ENCODE measurements at places on chromosomes 5 and 9. TPM values are rescaled to one million over a fixed set of nuclear protein-coding genes. Genes with fewer than 3 reads are reported as not detected.

The IFNA17 gene
- polyA plus RNA-seq, result not detected

GRCh38 chr5:69030358-69031062 lies 63.3 kb upstream of the SLC30A5 start:
- no peak overlapping the region for H3K4me3 ChIP-seq
- no peaks in the 10 kb centered on the region for H3K4me1 ChIP-seq
- H3K27ac ChIP-seq, result no peak overlapping the region
- DNase-seq, result no peak
- H3K36me3 ChIP-seq, result no peaks in the 10 kb centered on the region

The PCDHGA6 gene
- polyA plus RNA-seq, result 0.03 TPM

The ANKRD34B gene
- polyA plus RNA-seq, result not detected

DNA sequence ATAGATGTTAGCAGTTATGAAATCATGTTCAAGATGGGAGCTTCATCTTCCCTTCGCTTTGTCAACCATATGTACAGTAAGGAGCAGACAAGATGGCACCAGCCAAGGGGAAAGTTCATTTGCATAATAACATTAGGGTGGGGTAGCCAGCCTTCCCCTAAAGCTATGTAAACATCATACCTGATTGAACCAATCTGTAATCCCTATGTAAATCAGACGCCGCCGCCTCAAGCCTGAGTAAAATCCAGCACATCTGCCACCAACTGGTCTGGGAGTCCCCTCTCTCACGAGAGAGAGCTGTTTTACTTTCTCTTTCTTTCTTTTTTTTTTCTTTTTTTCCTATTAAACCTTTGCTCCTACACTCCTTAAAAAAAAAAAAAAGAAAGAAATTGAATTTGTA lies 30.8 kb upstream of the REEP2 start:
- no peak overlapping the region for H3K27ac ChIP-seq
- no peaks in the 10 kb centered on the region for H3K4me1 ChIP-seq
- H3K27me3 ChIP-seq, result no peaks in the 10 kb centered on the region
- H3K4me3 ChIP-seq, result no peak overlapping the region
- peak; percentile 8 for DNase-seq

Measured in CD4-positive, alpha-beta memory T cell (primary cell).